Activated naive CD8-positive, alpha-beta T cell treated with anti-CD3 and anti-CD28 coated beads, Interleukin-2, amount 10 ng/mL, durations not matched to agents 7 days and 5 days (primary cell): ENCODE measurements at places on chromosomes 5 and 9. TPM values are rescaled to one million over a fixed set of nuclear protein-coding genes. Genes with fewer than 3 reads are reported as not detected.

- peak; percentile 46 for DNase-seq
Observed at GRCh38 chr9:110058304-110058953, 149.5 kb downstream of the C9orf152 start.

DNA sequence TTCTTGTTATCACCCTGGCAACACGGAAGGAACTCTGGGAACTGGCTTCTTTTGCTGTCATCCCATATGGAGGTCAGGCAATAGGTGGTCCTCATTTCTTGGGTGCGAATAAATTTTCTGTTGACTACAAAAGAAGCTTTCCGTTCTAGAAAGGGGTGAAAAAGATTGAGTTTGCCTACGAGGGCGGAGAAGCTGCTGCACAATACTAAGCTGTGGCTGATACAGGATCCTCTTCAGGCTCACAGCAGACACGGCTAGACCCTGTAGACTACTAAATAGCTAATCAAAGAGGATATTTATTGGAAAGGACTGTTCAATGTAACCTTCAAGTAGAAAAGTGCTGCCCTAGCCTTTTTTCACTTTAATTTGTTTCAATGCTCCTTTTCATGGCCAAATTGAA, 58.1 kb downstream of the TJP2 start:
- DNase-seq: no peak

DNA sequence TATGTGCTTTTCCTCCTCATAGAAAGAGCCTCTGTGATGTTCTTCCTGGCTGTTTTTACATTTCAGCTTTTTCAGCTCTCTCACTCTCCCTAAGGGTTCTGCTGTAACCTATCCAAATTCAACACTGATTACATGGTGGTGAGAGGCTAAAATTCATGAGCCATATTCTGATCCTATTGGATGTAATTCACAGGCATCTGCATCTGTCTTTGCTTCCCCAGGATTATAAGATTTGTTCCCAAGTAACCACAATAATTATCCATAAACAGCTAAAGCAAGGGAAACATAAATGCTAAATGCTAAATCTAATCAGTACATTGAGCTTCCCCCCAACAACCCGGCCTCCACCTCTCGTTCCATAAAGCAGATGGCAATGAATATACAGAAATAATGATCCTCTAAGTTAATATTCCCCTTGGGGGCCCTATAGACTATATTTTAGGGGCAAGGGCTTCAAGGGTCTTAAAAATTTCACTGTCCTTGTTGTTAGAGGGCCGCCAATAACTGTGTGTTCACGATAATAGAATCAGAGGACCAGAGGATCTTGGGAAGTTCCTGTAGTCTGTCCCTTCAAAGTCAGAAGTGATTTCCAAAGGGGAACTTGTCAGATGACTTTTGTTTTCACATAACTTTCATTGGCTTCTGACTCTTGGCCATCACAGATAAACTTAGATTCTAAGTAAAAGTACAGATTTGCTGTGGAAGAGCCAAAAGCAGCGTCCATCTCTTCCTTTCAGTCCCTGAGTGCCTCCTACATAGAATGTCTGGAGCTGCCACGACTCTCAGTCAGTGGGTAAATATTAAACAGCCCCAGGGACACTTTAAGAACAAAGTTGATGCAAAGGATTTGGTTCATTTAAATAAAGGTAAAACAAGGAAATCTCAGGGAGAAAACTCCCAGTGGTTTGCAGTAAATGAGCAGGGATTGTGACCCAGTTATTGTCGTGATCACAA, 125.6 kb downstream of the ALDH1A1 start:
- no peak for DNase-seq

- DNase-seq: no peak
Observed at GRCh38 chr5:85205430-85205829, 820.8 kb upstream of the EDIL3 start.

- no peak for DNase-seq
Observed at GRCh38 chr5:34534523-34535103, 121.5 kb upstream of the RAI14 start.

DNA sequence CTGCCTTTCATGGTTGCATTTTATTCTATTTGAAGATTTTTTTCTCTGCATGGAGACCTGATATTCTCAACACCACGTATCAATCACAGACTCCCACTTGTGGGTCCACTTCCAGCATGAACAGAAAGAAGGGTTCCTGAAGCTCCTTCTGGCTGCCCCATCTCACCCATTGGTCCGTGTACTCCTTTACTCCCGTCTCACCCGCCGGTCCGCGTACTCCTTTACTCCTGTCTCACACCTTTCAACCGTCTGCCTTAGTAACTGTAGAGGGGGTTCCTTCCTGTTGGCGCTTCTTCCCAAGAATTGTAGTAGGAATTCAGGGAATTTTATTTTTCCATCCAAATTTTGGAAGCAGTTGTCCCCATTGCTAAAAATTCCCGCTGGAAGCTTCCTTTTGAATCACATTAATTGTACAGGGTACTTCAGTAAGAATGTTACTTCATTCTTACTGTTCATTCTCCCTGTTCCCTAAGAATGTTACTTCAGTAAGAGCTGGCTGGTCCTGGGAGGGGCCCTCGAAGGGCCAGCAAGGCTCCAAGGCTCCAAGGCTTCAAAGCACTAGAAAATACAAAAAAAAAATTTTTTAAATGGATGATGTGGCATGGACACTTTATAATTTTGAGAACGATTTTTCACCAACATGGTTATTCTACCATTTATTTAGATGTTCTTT, 3.9 kb upstream of the LPCAT1 start:
- no peak for DNase-seq

DNA sequence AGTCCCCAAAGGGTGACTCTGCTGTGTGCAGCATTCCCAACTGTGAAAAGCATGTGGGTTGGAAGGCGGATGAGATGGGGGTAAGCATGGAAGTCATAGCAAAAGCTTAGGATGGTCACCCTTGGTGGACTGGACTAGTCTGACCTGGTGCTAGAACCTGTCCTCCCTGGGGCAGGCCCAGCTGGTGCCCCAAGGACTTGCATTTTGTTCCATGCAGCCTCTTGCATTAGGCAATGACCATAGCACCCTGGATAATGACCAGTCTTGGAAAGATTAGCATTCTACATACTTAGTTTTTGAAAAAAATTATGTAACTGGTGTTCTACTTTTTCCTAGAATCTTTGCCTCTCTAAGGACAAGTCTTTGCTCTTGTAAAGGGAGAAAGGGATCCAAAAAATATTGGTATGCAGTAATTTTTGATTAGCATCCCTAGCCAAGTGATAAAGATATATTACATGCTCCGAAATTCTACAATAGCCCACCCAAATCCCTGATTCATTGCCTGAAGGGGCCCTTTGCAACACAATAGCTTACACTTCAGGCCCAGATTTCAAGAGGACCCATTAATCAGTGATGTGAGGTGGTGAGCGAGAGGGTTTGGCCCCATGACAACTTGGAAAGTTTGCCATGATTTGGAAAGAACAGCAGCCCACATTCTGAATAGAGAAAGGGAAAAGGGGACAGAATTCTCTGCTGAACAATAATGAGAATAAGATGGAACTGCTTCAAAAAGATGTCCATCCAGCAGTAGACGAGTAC, 93.3 kb upstream of the CD180 start:
- DNase-seq: no peak

GRCh38 chr5:146794326-146795029, 84.1 kb downstream of the PPP2R2B start:
- no peak for DNase-seq

DNA sequence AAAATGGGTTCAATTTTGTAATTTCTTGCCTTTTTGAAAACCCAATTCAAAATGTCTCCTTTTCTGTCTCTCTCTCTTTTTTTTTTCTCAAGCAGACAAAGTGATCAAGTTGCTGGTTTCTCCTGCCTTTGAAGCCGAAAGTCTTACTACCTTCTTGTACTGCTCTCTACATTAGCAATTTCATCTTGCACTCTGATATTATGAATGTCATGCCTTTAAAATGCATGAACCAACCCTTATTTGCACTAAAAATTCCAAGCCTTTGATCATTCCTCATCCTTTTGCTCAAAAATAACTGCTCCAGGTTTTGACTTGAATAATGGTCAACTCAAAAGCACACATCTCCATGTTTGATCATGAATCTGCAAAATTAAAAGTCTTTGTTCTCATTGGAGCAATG, 125.2 kb downstream of the CETN3 start:
- no peak for DNase-seq

- DNase-seq: no peak
Observed at GRCh38 chr9:5532790-5533189, 22.5 kb downstream of the PDCD1LG2 start.

DNA sequence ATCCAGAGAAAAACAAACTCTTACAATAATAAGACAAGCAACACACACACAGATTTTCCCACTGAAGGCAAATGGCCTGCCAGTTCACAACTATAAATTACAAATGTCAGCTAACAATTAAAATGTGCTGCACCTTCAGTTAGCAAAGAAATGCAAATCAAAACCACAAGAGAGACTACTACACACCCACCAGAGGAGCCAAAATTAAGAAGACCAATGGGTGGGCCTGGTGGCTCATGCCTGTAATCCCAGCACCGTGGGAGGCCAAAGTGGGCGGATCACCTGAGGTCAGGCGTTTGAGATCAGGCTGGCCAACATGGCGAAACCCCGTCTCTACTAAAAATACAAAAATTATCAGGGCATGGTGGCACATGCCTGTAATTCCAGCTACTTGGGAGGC, 15.1 kb upstream of the IPPK start:
- no peak for DNase-seq

GRCh38 chr9:123697686-123698085, 232.2 kb downstream of the DENND1A start:
- no peak for DNase-seq

DNA sequence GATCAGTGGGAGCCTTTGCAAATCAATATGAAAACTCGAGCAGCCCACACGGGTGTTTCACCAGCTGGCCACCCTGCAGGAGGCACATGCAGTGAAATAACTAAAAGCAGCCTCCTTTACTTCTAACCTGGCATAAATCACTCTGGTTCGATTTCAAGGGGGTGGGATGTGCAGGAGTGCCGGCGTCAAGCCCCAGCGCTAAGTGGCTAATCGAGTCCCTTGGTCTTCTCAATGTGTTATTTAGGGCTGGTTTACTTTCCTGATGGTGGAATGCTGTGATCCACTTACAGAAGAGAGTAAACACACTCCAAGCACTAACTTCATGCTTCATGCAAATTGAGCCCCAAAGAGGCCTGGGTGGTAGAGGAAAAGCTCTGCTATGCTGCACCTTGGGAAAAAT, 109.4 kb downstream of the TMEM174 start:
- DNase-seq: no peak

- DNase-seq: no peak
Observed at GRCh38 chr5:38888041-38888440, 42.2 kb downstream of the OSMR start.

The WNT8A gene
- not detected for total RNA-seq

The INSYN2B gene
- total RNA-seq: not detected
